ENCODE measurements at places on chromosomes 6 and 20. TPM values are rescaled to one million over a fixed set of nuclear protein-coding genes. Genes with fewer than 3 reads are reported as not detected.

TRIM31 gene
- not detected for total RNA-seq

DNA sequence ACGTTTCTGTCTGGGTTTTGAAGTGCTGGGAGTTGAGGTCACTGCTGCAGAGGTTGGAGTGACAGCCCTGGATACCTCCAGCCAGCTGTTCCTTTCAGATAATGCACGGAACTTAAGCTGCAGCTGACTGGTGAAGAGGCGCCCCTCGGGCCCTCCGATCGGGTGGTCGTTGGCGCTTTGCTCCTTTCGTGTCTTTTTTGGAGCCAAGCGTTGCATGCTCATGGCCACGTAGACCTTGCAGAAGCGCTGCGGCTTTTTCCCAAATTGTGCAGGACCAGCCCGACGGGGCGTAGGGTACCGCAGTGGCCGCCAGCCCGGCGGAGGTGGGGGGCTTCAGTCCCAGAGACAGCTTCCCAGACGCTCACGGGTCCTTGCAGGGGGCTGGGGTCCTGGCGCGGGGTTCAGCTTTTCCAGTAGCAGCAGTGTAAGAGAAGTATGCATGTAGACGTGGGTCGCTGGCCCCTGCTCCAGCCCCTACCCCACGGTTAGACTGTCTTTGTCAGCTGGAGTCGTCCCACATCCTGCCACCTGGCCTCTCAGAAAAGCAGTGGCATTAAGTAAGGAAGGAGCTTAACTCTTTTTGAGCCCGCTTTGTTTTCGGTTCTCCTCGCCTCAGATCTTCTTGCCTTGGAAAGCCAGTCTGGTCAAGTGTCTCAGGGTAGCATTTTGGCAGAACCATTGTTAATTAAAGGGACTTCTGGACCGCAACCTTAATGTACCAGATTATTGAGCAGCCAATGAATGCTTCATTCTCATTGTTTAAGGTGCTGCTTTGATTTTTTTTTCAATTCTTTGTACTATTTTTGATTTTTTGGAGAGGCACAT, 838 bp downstream of the TNFAIP3 start:
- peak; percentile 38 for DNase-seq

- DNase-seq, result no peak
Observed at GRCh38 chr20:13229538-13229937, 8.5 kb downstream of the ISM1 start.

GRCh38 chr6:17957904-17958620, 29.4 kb downstream of the KIF13A start:
- no peak for DNase-seq

DNA sequence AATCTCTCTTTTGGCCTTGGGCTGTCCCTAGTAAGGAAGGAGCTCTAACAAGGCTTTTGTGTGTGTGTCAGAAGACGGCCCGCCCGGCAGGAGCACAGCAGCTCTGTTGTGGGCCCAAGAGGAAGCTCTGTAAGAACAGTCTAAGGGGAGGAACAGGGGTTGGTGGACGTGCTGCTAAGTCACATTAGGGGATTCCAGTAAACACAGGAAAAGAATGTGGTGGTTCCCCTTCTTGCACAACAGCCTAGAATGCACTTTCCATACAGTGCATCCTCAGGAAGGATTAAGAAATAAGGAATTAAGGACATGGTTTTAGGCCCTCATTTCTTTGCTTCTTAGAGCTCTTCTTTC, 114.5 kb downstream of the RNF144B start:
- DNase-seq, result no peak

BTN1A1 gene
- total RNA-seq, result not detected

DNA sequence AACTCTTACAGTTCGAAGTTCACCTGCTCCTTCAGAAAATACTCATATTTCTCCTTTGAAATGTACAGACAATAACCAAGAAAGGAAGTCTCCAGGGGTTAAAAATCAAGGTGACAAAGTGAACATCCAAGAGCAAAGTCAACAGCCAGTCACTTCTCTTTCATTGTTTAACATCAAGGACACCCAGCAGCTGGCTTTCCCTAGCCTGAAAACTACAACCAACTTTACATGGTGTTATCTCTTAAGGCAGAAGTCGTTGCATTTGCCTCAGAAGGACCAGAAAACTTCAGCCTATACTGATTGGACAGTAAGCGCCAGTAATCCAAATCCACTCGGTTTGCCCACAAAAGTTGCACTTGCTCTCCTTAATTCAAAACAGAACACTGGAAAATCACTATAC, 113.3 kb downstream of the HIVEP1 start:
- no peak for DNase-seq

DNA sequence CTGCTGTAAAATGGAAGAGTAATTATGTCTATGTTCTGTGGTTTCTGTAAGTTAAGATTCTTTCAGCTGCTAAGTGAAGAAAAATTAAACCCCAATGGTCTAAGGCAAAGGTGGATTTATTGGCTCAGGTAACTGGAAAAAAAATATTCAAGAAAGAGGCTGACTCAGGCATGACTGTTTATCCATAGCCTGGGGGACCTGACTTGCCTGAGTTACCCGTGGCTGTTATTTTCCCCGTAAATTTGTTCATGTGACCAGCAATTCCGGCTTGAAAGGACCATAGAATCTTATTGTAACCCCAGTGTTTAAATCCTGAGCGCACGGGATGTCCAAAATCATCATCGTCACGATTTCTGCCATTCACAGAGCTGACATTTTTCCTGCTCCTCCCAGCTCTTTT, 32.3 kb upstream of the SULF2 start:
- DNase-seq, result no peak

LY6G6C gene
- 0.51 TPM for total RNA-seq

CLVS2 gene
- under 0.01 TPM for total RNA-seq

DNA sequence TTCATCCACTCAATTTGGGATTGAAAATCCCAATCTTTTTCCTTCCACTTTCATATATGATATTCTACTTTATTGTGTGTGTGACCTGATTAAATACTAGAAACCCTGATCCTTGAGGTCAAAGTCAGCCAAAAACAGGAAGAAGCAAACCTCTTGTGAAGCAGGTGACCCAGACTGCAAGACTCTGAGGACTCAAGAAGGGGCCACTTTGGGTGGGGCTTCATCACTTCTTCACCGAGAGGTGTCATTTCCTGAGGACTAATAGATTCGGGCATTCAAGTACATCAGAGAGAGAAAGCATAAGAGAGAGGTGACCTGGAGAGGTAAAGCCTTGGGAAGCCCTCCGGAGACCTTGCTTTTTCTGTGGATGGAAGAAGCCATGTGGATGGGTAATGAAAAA, 129.0 kb downstream of the CFAP61 start:
- no peak for DNase-seq

DNA sequence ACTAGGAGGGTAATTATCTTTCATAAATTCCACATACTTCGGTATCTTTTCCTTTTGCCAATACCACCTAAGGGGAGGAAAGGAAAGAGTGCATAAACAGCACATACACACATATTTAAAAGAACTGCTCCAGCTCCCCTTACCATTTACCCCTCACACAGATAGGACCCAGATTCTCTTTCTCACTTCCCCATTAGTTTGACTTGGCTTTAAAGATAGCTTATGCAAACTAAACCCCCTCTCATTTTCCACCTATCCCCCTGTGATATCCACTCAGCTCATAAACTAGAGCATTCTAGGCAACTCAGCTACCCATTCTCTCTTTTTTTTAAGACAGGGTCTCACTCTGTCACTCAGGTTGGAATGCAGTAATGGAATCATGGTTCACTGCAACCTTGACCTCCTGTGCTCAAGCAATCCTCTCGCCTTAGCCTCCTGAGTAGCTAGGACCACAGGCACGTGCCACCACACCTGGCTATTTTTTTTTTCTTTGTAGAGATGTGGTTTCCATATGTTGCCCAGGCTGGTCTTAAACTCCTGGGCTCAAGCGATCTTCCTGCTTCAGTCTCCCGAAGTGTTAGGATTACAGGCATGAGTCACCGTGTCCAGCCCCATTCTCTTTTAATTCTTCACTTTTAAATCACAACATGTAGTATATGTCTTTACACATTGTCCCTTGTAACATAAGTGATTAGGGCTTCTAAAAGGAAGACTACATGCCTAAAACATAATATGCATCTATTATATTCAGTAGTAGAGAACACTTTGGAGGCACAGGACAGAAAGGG, 4.0 kb downstream of the FUCA2 start:
- no peak for DNase-seq

ADTRP gene
- total RNA-seq, result 0.64 TPM

GRCh38 chr20:25222461-25223178, 25.3 kb upstream of the PYGB start:
- DNase-seq, result no peak

IL17A gene
- total RNA-seq, result not detected

DNA sequence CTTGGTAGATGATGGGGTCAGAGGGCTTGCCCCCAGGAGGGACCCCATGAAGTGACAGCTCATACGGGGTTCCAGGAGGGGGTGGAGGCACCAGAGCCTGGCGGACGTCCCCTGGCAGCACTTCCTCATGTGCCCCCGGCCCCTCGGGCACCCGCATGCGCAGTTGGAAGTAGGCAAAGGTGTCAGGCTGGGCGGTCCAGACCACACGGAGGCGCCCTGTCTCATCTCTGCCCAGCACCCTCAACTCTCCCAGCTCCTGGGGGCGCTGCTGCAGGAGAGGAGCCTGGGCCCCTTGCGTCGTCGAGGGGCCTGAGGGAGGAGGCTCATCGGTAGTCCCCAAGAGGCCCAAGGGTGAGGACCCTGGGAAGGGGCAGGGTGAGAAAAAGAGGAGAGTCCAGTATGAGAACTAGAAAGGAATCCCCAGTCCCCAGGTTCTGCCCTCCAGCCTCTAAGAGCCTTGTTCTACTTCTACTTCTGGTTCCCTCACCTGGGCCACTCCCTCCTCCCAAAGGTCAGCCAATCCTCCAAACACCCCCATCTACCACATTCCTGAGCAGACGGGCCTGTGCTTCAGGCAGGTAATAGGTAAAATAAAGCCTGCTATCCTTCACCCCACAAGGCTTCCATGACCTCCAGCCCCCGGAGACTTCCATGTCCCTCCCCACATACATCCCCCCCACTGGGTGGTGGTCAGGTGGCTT, 23.2 kb downstream of the TNXB start:
- no peak for DNase-seq

DNA sequence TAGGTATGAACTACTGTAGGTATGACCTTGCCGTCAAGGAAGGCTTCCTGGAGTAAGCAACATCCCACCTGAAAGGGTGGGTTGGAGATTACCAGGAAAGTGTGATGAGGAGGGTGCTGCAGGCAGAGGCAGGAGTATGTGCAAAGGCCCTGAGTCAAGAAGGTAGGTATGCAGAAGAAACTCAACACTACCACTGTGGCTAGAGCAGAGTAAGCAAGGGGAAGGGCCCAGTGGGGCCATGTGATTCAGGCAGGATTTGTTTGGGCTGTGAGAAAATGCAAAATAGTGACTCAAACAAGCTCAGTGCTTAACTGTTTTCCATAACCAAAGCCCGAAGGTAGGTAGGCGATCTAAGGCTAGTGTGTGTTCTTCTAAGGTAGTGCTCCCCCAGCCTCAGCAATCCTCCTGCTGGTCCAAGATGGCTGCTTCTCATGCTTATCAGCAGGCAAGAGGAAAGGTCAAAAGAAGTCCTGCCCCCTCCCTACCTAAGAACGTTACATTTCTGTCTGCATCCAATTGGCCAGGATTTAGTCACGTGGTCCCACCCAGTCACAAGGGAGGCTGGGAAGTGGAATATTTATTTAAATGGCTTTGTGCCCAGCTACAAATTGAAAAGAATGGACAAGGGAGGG, 36.2 kb upstream of the HMGA1 start:
- DNase-seq, result no peak

GRCh38 chr6:118917546-118918328, 17.2 kb downstream of the MCM9 start:
- no peak for DNase-seq

GRCh38 chr20:50373674-50374286, 136.4 kb upstream of the PTPN1 start:
- DNase-seq, result peak; percentile 32

- peak; percentile 1 for DNase-seq
Observed at GRCh38 chr6:36197739-36198221, 1.2 kb downstream of the BRPF3 start.

SYCP2 gene
- 0.71 TPM for total RNA-seq

HLA-DOB gene
- not detected for total RNA-seq

DNA sequence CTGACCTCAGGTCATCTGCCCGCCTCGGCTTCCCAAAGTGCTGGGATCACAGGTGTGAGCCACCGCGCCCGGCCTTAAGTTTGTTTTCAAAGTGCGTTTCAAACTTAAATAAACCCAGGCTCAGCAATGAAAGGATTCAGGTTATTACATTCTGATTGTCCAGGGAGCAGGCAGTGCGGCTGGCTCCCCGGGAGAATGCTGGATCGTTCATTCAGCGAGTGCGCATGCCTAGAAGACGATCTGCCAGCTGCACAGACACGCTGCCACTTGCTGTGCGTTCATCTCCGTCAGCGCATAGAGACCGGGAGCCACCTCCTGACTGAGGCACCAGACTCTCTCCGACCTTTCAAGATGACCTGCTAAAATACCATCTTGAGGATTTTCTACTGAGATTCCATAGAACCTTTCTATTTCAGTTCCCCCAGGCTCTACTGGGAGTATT, 163.9 kb upstream of the ZNF217 start:
- DNase-seq, result no peak

FOXC1 gene
- 1.8 TPM for total RNA-seq

- no peak for DNase-seq
Observed at GRCh38 chr6:43673444-43674084, 14.0 kb downstream of the MRPS18A start.

DNA sequence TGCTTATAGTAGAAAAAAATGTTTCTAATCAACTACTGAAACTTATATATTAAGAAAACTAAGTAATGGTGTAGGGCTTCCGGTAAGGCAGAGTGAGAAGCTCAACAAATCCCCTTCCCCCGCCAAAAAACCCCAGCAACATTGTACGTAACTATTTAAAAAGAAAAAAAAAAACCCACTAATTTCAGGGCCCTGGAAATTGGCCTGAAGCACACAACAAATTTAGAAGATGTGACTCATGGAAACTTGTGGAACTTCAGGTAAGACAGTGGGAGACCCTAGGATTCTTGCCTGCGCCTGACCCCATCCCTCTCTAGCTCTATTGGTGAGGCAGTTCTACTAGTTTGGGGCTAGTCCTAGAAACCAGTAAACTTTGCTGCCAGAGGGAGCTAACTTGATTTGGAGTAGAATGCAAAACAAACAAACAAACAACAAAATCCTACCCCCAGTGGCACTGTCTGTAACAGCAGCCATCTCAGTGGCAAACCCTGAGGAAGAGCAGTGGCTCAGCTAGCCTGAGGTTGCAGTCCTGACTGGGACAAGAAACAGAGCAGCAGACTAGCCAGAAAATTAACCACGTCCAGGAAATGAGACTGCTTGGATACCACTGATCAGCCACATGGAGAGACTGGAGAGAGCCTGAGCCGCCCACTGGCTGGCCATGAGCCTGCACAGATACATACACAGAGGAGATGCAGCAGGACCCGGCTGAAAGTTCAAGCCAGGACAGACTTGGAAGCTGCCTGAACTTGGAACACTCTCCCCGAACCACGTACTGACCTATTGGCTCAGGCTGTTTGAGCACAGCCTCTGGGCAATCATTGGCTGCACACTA, 135.1 kb downstream of the TBXT start:
- DNase-seq, result peak; percentile 81

VSX1 gene
- total RNA-seq, result not detected

FARS2 gene
- 11.5 TPM for total RNA-seq

TUBB2A gene
- 197 TPM for total RNA-seq

GRCh38 chr6:11066505-11067347, 22.6 kb upstream of the ELOVL2 start:
- no peak for DNase-seq

All from LHCN-M2 (cell line).